ENCODE measurements at places on chromosomes 1 and 21.

- no peak for DNase-seq
These were observed 19.2 kb upstream of the EDEM3 start for GRCh38 chr1:184773762-184774320.

DNA sequence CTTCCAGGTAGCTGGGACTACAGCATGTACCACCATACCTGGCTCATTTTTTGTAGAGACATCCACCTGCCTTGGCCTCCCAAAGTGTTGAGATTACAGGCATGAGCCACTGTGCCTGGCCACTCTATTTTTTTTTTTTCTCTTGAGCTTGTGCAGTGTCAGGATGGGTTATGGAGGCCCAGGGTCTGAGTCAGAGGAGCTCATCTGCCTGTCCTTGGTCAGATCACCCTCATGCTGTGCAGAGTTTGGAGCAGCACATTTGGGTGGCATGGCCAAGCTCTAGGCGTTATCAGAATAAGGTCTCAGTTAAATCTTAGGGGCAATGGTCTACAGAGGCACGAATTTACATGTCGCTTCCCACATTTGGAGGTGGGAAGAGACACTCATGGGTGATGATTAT, 16.9 kb downstream of the METTL13 start:
- no peak for DNase-seq

GRCh38 chr1:219542828-219543518, 69.9 kb downstream of the ZC3H11B start:
- DNase-seq: no peak

DNA sequence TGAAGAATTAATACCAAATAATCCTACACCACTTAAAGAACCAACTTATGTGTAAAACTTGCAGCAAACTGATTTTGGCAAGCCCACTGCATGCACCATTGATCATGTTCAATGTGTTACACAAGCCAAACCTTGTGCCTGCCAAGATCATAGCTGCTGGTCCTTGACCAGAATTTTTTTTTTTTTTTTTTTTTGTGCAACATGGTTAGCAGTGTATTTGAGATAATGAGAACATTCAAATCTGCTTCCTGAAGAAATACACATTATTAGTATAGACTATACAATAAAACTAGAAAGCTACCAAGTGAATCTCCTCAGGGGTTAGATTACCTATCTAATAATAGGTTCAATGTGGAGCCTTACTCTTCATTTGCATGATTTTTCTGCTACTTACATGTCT, 421.0 kb downstream of the MRPL39 start:
- no peak for DNase-seq

GRCh38 chr1:23837908-23838307, 12.7 kb upstream of the HMGCL start:
- no peak for DNase-seq

GRCh38 chr1:234958706-234959657, 169.7 kb downstream of the TOMM20 start:
- peak; percentile 35 for DNase-seq

DNA sequence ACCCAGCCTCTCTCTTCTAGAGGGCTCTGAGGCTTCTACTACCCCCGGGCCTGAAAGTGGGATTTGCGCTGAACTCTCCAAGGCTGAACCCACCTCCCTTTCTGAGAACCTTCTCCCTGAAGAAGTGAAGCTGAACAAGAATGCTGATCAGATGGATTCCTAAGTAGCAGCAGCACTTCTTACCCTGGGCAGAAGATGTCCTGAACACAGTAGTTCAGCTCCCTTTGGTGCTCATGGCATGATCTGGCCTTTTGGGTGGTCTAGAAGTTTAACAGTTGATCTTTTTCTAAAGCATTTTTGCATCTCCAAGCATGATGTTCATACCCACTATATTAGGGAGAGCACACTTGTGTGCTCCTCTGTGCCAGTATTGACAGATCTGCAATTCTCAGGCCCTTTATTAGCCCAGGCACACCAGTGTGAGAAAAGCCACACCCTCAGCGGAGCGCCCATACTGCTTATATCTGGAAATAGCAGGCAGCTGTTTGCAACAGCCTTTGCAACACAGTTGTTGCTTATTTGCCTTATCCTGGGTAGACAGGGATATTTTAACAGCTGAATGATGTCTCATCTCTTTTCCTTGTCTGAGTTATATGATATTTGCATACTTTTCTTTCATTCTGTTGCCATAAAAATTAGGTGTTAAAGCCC, 34.2 kb downstream of the CNN3 start:
- no peak for DNase-seq

DNA sequence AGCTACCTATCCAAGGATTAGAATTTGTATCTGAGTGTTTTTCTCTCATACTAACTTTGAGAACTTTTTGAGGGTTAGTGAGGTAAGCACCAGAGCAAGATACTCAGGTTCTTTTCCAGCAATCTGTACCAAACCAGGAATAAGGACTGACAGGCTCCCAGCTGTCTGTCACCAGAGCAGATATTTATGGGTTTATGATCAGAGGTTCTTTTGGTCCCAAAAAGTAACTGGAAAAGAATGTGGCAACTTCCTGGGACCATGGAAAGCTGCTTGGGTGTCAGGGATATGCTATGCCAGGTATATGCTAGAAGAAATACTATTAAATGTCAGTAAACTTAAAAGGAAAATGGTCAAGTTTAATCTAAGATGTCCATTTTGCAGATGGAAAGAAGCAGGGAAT, 75.7 kb upstream of the ZNF326 start:
- DNase-seq: no peak

- DNase-seq: peak; percentile 72
These were observed 37.7 kb downstream of the KIAA0040 start for GRCh38 chr1:175154629-175155472.

- no peak for DNase-seq
These were observed 64.6 kb upstream of the BCAR3 start for GRCh38 chr1:93746021-93746812.

DNA sequence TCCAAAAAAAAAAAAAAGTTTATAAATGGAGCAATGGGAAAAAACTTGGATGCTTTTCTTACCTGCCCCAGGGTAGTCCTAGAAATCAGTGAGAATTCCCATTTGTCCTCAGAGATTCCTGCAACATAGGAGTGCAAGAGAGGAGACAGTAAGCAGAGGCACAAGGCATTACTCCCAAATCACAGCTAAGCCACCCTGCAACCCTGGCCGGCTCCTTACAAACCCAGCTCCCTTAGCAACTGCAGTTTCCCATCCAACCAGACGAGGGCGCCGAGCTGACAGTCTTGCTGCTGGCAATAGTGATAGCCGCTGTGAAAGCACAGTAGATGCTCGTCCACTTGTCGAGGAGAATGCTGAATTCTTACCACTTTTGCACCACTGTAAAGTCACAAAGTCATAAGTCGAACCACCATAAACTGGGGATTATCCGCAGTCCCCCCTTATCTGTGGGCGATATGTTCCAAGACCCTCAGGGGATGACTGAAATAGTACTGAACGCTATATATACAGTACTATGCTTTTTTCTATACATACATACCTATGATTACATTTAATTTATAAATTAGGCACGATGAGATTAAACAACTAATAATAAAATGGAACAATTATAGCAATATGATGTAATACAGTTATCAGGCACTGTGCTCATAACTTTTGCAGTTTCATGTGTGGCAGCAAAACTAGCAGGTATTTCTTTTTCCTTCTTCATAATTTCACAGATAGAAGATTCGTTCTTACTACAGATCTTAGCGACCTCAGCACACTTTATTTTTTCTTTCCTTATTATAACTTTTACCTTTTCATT, 6.0 kb upstream of the PITHD1 start:
- peak; percentile 92 for DNase-seq

GRCh38 chr1:3650248-3651025, 534 bp upstream of the WRAP73 start:
- DNase-seq: no peak

- DNase-seq: no peak
These were observed 61.3 kb downstream of the OVGP1 start for GRCh38 chr1:111366256-111366655.

GRCh38 chr1:94806441-94806871, 13.7 kb upstream of the SLC44A3 start:
- peak; percentile 61 for DNase-seq

DNA sequence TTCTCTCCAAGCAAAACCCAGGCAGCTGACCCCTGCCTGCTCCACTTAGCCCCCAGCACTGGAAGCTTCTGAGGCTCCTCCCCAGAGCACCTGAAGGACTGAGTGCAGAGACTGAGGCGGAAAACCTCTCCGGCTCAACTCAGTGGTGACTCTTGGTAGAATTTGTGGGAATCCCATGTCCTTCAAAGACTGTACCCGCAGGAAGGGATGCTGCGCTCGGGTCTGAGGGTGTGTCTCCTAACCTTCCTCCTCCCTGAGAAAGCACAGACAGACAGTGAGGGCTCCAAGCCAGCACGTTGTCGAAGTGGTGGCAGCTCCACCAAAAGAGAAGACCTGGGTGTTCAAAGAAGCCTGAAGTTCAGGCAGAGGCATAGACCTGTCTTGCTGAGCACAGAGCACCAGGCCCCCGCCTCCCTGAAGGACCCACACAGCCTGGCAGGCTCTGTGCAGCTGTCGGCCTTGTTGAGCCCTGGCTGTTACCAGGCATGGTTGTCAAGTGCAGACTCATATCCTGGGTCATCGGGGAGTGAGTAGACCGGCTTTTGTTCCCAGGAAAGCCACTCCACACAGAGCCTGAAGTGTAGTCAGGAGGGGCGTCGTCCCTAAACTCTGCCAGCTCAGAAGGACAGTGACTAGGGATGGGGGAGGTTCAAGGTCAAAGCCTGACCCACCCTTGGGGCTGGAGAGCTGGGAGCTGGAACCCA, 36.7 kb downstream of the CSMD2 start:
- DNase-seq: no peak

DNA sequence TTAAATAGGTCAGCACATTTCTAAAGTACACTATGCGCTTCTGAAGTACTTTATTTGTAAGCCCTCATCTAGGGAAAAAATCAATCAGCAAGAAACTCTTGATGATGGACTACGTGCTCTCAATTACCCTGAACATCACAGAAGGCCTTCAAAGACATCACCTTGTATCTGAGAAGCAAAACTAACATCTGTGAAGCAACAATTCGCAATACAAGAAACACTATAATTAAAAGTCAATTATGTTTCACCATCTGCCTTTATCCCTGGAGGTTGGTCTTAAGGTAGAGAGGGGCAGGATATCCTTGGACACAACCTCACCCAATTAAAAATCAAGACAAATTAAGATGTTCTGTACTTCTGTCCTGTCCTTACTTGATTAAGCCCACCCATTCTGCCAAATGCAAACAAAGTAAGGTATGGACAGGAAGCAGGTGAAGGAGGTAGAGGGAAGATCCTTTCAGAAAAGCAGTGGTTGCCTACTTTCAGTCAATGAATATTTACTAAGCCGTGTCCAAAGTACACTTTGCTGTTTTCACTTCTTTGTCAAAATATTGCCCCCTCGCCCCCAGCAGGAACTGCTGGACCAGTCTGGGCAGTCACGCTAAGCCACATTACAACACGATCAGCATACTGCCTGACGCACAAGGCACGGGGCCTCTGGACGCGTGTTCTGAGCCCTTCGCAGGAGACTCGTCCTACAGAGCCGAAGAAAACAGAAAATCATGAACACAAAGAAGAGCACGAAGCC, 887 bp downstream of the SLC19A2 start:
- DNase-seq: peak; percentile 54

- no peak for DNase-seq
These were observed 6.0 kb upstream of the AGO1 start for GRCh38 chr1:35876988-35877387.

GRCh38 chr1:21814241-21814918, 2.3 kb downstream of the LDLRAD2 start:
- DNase-seq: no peak

GRCh38 chr1:167305059-167305705, 84.5 kb downstream of the POU2F1 start:
- DNase-seq: no peak

DNA sequence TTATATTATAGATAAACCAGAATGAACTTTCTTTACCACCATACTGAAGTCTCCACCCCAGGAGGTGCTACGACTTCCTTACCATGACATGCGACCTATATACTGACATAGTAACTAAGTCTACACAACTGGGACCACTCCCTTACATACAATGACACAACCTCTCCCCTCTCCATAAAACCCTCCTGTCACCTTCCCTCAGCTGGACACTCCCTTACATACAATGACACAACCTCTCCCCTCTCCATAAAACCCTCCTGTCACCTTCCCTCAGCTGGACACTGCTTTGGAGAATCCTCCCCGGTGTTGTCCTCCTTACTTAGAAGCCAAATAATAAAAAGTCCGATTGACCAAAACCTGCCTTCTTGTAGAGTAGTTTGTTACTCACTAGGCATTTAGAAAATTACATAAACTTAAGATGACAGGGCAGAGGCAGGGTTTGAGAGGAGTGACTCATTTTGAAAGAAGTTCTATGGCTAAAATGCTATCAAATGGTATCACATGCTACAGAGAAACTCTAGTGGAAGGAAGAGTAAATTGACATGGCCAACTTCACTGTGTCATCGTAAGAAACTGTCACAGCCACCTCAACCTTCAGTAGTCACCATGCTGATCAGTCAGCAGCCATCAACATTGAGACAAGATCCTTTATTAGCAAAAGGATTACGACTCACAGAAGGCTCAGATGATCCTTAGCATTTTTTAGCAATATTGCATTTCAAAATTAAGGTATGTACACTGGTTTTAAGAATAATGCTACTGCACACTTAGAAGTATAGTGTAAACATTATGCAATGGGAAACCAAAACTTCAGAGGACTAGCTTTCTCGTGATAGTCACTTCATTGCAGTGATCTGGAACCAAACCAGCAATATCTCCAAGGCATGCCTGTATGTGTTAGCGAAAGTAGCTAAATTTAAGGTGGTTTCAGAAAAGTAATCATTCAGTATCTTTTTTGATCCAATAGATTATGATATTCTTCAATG, 56.4 kb downstream of the AHCTF1 start:
- no peak for DNase-seq

- DNase-seq: no peak
These were observed 10.9 kb downstream of the VWA5B1 start for GRCh38 chr1:20301463-20302107.

DNA sequence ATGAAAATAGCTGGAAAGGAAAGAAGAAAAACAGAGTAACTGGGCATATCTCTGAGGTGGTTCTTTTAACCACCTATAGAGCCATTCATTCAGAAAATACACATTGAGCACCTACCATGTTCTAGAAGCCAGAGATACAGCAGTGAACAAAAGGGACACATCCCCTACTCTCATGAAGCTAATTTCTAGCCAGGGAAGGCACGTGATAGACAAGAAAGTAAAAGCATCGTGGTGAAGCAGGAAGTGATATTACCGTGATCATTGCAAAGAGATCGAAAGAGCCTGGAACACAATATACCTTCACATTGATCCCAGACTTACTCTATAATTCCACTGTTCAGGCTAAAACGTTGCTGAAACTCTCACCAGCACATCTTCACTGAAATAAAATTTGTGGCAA, 76.0 kb downstream of the TIAM1 start:
- no peak for DNase-seq

- DNase-seq: no peak
These were observed 17.2 kb downstream of the ATP1A1 start for GRCh38 chr1:116390195-116390594.

GRCh38 chr1:91099746-91100621, 78.1 kb upstream of the ZNF644 start:
- no peak for DNase-seq

Data from cerebellar cortex (tissue), 1 donor.